IMR-90 (cell line): ENCODE measurements at places on chromosomes 6 and 20.

DNA sequence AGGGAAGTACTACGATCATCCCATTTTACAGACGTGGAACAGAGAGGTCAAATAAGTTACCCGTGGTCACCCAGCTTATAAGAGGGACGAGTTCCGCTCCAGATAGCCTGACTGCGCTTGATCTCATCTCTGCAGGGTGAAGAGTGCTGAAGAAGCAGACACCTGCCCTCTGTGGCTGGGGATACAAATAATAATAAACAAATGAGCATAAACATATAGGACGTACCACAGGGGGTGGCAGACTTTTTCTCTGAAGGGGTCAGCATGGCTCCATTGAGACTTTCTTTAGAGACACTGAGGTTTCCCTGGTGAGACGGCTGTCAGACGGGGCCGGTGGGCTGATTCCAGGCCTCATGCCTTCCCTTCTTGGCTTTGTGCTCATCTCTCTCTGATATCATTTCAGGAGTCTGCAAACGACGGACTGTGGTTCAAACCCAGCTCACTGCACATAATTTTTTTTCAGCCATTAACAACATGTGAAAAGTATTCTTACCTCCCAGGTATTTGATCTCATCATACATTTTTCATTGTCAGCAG, 47.1 kb downstream of the IRF4 start:
- no peak for DNase-seq

- peak; percentile 34 for DNase-seq
These were observed 286.0 kb downstream of the FOXC1 start for GRCh38 chr6:1895721-1896120.

DNA sequence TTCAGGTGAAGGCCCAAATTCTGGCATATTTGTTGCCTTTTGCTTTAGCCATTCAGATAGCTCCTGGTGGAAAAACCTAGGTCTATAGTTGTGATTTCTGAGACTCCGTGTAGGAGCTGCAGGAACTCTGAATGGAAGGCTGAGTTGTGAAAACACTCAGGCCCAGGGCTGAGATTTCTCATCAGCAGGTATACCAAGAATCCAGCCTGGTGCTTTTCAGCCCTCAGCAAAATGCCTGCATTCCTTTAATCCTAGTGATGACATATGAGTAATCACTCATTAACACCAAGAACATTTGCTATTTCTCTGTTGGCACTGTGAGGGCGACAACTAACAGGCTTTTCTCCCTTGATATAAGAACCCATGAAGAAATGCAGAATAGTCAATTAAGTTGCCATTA, 546.1 kb upstream of the MAN1A1 start:
- DNase-seq: no peak

DNA sequence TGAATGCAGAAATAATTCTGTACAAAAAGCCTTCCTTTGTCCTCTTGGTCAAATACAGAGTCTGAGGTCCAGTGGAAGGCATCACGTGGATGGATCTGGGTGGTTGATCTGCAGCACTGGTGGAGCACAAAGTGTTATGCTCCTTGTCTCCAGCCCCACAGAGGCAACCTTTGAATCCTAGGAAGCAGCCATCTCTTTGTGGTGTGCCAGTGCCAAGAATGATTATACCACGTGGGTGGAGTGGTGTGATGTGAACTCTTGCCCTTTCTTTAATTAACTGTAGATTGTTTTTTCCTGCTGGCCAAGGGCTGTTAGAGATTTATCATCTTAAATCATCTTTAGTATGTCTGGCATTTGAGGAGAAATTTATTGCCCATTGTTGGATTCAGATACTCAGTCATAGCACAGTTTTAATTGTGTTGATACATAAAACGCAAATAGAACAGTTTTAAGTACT, 31.1 kb downstream of the NCOA7 start:
- no peak for DNase-seq

GRCh38 chr6:70180901-70181599, 121.8 kb downstream of the COL9A1 start:
- no peak for DNase-seq

GRCh38 chr6:108174371-108175175, 8.8 kb downstream of the NR2E1 start:
- peak; percentile 44 for DNase-seq

DNA sequence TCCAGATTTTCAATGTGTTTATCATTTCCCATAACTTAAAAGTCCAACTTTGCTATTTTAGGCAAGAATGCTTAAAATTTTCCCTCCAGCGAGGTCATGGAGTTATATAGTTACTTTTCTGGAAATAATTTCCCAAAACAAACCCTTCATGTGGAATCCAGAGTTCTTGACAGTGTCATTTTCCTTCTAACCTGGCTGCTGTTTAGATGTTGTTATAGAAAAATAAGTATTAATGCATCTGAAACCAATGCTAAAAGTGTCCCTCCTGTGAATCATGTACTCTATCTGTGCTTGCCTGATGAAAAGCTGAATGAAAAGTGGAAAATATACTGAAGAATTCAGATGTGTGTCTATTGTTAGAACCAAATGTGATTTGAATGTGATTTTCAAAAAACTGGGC, 245.3 kb upstream of the HSF2 start:
- DNase-seq: no peak

DNA sequence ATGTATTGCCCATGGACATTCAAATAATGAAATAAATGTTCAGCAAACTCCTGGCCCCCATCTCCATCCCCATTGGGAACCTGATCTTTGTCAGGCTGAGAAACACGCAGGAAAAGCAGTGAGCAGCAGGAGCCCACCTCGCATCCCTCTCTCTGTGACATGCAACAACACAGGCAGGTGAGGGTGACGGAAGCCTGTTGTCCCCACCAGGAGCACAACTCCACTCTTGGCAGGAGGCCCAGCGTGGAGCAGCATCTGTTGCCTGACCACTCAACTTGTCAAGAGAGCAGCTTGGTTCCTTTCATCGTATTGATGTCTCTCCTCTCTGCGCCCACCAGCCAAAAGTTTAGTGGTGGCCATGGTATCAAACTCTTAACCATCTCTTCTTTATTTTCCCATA, 586.9 kb upstream of the ARID1B start:
- DNase-seq: no peak

- no peak for DNase-seq
These were observed at the start of gene MYMX for GRCh38 chr6:44216677-44217331. TSS of gene MYMX (plus strand) at chr6:44216926. CDS start at chr6:44217472, 546 bp downstream.
